ENCODE measurements at places on chromosomes 1 and 21.

DNA sequence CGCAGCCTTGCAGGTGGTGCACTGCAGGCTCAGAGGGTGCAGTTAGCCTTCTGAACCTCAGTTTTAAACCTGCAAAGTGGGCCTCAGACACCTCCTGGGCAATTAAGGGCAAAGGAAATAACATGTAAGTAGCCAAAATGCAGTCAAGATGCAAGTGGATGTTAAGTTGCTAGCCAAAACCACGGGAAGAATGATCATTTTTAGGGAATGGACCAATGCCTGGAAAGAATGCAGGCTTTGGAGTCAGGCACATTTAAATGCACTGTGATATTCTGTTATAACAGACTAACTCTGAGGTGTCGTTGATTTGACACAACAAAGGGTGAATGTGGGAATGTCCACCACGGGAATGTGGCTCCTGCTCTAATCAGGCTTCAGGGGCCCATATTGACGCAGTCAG lies 57.9 kb upstream of the PTGFRN start:
- DNase-seq, result no peak

DNA sequence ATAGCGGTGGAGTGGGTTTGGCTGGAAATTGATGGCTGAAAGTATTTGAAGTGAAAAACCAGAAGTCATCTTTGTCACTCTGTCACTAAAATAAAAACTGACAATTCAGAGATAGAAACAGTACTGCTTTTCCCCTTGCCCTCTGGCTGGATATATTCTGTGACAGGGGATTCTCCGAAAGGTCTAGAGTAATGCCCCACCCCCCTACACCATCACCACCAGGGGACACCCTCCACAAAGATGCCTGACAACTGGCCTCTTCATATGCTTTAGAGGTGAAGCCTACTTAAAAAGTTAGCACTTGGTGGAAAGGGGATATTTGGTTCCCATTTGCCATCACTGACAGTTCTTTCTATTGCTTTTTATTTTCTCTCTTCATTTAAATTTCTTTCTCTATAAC lies 73.5 kb downstream of the SGIP1 start:
- DNase-seq, result no peak

DNA sequence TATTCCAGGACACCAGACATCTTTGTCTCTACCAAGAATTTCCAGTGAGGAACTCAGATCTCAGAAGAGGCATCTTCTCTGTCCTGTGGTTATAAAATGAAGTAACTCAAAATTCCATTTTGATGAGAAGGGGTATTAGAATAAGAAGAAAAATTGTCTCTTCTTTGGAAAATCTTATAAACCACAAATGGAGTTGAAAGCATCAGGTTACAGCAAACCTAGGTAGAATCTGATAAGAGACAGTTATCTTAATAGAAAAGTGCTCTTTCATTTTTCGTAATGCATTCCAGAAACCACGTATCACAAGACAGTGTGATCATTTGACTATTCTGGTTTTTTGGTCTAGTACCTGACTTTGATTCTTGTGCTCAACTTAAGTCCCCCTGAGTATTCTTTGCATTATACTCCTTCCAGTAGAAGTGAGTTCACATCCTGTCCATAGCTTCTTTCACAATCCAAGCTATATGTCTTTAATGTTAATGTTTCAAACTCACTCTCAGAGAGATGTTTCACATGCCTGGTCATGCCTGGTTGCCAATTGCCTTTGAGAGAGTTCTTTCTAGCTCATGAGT lies 120.9 kb upstream of the PRDX6 start:
- DNase-seq, result no peak

DNA sequence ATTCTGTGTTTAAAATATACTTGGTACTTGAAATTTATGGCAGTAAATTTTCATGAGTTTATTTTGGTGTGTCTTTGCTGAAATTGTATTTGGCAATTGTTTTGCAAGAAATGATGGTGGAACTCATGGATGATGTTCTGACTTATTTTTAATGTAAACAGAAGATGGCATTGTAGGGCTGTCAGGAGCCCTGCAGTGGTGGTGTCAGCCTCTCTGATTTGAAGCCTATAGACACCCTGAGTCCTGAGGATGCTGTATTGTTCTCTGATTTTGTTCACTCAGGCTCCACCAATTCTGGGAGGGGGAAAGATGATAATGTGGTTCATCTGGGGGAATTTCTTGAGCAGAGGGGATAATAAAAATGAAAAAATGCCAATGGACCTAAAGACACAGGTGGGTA lies 79.8 kb downstream of the LHX8 start:
- no peak for DNase-seq

DNA sequence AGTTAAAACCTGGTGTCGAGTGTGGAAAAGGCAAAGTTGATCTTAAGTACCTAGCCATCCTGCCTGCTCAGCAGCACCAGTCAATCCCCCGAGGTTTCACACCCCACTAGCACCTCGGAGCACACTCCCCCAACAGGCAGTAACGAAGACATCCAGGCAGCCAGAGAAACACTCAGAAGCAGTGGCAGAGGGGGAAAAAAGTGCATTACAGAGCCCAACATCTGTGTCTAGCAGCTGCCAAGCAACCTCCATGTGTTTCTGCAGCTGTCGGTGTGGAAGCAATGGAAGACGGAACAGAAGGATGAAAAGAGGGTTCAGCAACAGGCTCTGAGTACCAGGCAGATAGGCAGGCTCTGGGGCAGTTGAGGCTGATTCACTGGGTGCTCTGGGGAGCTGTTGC lies 73.4 kb upstream of the PROX1 start:
- DNase-seq, result no peak

DNA sequence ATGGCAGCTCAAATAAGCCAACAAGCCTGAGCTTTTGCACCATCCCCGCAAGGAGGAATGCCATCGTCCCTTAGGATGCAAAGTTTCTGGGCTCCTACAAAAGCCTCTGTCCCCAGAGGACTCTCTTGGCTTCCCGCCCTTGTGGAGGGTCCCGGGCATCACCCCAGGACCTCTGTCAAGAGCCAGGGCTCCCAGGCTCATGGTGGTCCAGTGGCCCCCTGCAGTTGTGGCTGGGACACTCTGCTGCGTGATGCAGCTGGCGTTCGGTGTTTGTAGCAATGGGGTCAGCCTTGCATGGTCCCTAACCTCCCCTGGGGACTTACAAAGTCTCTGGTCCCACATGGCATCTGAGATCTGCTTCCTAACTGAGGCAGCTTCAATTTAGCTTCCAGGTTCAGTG lies 104.7 kb downstream of the RIPK4 start:
- no peak for DNase-seq

- DNase-seq, result no peak
Observed at GRCh38 chr1:147600119-147601111, 59.1 kb downstream of the BCL9 start.

DNA sequence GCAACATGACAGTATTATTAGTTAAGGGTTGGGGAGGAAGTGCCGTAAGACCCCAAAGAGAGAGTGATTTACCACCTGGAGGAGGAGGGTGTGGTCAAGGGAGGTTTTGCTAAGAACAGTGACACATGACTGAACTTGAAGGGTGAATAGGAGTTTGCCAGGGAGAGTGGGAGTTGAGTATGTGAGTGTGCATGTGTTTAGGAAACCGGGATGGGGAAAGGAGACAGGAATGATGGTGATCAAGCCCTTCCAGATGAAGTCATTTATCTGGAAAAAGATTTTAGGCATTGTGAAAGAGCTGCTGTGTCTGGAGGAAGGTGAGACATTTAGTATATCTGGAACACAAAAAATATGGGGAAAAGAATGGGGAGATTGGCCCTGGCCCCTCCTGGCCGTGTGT lies 28.1 kb upstream of the IL10 start:
- DNase-seq, result no peak

- DNase-seq, result peak; percentile 35
Observed at GRCh38 chr1:204296431-204296988, 63.2 kb downstream of the PLEKHA6 start.

DNA sequence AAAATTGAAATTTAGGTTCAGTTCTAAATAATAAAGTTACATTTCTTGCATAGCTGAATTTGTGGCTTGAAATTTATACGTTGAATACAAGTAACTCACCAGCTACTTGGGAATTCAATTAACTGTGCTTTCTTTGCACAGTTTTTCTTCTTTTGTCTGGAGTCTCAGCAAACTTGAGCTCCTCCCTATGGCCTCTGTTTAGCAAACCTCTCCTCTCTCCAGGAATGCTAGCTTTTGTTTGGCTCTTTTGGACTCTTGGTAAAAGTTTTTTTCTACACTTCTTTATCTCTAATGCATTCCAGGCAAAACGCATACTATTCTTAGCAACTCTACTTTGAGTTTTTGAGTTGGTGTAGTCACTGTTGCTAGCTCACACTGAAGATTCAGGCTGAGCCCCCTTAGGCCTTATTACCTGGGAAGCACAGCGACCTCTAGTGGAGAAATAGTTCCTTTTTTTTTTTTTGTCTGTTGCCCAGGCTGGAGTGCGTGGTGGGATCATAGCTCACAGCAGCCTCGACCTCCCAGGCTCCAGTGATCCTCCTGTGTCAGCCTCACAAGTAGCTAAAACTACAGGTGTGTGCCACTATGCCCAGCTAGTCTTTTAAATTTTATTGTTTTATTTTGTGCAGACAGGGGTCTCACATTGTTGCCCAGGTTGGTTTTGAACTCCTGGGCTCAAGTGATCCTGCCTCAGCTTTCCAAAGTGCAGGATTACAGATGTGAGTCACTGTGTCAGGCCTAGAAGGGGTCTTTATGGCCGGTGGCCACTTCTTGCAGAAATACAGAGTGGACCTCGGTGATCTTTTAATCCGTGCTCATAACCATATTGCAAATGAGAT lies 61.7 kb downstream of the CASQ2 start:
- DNase-seq, result no peak
